CD4-positive, alpha-beta T cell treated with Interleukin-4 for 1 hour (primary cell): ENCODE measurements at places on chromosomes 2 and 18.

DNA sequence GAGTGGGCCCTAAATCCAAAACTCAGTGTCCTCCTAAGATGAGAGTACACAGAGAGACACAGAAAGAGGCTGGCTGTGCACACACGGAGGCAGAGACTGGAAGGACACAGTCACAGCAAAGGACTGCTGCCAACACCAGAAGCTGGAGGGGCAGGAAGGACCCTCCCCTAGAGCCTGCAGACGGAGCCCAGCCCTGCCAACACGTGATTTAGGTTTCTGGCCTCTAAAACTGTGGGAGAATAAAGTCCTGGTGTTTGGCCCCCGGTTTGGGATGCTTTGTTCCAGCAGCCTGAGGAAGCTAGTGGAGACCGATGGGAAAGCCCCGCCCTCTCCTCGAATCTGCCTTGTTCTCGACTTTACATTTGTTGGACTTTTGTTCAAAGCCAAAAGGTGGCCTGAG lies 10.6 kb downstream of the CNDP1 start:
- DNase-seq, result no peak

GRCh38 chr2:24490181-24490689 lies 819 bp upstream of the NCOA1 start:
- DNase-seq, result no peak

DNA sequence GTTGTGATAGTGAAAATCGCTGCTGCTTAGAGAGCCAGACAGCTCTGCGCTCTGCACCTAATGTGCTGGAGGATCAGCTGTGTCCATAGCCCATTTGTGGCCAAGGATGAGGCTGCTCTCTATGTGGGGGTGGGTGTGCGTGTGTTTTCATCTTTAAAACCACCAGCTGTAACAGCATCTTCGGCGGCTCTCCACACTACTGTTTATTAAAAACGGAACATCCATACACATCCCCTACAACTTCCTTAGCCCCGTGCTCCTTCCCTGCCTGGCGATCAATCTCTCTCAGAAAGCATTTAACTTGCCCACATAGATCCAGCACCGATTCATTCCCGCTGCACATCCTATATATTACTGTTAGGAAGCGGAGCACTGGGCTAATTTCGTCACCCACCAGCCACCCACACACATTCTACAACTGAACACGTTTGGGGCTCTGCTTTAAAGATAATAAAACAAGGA lies 1.6 kb downstream of the CELF4 start:
- DNase-seq, result no peak

GRCh38 chr2:32900246-32900973 lies 46.3 kb upstream of the LTBP1 start:
- no peak for DNase-seq

DNA sequence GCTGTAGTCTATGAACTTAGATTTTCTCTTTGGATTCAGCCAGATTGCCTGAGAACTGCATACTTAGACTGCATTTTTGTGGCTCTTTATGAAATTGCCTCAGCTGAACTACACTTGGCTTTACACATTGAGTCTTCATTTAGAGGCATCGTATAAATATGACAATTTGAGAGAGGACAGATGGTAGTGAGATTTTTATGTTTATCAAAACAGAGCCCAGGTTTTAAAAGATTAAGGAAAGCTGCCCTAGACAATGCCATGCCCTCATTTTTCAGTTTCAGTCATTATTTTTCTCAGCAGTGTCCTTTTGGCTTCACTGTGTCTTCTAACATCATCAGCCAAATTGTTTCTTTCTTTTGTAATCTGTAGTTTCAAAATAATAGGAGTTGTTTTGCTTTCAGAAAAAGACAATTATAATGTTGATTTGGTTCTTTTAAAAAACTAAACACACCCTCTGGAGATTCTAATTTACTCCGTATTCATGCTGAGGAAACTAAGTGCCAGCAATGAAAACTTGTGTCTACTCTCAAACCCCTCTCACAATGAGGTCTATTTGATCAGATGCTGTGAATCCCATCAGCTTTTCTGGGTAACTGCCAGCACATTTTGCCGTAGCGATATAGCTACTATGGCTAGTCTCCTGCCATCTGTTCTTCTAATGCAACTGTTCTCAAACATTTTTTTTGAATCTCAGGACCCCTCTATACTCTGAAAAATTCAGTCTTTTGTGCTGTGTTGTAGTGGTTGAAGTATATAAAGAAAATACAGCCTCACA lies 46.2 kb downstream of the TWSG1 start:
- no peak for DNase-seq

DNA sequence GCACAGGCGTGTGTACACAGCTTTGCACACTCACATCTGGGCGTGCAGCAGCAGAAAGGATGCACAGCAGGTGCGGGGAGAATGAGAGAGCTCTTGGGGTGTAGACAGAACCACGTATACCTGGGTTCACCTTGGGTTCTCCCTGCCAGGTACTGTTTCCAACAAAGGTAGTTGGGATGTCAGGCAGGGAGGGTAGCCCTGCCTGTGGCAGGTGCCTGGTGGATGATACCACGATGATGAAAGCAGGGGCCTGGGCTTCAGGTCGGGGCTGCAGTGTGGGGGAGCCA lies 6.5 kb upstream of the ARID5A start:
- no peak for DNase-seq

DNA sequence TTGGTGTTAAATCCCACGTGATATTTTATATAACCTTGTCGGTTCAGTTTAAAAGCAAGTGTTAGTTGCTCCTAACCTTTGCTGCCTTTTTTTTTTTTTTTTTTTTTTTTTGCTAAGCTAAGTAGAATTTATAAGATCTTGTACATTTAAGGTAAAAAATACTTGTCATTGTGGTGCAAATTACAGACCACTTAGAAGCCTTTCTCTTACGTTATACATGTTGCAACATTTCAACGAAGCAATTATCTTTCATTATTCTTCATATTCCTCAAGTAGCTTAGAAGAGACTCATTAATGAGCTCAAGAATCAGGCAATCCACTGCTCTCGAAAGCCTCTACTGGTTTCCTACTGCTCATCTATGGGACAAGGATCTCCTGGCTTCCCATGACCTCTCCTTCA lies 14.9 kb upstream of the IL1RL2 start:
- DNase-seq, result no peak

DNA sequence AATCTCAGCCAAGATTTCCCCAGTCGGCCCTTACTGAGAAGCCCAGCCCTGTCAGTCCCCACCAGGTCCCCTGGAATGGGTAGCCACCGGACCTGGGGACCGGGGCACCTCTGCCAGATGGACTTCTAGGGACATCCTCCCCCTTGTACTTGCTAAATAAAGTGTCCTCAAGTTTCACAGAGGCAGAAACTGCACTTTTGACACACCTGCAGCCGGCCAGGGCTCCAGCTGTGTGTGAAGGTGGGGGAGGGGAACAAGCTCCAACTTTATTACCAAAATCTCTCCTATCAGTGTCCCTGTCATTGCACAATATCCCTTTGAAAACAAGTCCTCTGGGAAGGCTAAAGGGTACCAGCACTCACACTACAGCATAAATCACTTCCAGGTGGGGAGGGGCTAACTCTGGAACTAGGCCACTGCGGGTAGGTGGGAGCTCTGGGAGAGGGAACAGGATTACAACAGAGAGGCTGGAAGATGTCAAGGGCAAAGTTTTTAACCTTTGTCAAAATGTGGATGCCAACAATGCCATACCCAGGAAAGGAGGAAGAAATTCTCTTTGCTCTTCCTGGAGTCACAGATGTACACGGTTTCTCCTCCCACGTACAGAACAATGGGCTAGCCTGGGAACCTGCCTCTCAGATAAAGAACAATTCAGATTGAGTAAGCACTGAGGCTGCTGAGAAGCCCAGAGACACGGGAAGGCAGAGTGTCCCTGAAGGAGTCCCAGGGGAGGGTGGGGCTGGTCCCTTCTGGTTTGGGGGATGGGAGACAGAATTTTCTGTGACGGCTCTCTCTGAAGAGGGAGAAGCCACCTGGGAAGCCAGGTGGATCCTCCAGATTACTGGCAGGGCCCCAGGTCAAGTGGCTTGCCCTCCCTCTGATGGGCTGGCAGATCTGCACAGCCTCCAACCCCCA lies 11.0 kb downstream of the SDC1 start:
- no peak for DNase-seq

DNA sequence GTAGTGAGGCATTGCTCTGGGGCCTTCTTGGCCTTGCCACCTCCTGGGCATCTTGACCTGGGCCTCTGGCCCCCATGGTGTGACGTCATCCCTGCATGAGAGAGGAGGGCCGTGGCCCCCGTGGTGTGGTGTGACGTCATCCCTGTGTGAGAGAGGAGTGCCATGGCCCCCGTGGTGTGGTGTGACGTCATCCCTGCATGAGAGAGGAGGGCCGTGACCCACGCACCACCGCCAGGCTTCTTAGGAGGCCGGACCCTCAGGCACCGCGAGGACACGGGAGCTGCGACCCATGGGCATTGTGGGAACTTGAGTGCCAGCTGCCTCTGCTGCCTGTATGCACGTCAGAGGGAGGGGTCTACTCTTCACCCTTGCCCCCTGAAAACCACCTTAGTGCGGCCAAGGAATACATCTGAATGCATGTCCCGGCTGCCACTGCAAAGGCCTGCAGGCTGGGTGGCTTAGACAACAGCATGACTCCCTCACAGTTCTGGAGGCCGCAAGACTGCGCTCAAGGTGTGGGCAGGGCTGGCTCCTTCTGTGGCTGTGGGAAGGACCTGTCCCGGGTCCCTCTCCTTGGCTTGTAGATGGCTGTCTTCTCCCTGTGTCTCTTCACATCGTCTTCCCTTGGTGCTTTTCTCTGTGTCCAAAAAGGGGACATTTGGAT lies 20.8 kb upstream of the OTOS start:
- no peak for DNase-seq

DNA sequence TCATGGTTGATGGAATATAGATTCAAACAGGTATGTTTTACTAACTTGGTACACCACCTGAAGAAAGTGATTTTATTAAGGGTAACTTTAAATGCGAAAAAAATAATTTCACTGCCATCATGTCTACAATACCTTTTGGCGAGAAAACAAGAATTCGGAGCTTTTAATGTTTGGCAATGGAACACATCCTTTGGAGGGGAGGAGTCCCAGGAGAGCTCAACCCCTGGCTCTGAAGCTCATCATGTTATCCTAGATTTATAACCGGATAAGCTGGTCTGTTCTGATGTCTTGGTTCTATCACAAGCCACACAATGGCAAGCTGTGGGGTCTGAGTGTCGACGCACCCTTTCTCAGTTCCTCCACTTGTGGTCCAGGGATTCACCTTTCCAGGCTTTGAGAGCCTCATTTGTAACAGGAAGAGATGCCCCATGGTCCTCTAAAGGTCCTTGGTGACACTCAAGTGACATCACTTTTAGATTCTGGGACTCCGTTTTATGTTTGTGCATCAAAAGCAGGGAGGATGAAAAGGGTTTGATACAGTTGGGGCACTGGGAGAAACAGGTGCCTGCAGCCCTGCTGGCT lies 172.7 kb downstream of the BCL2 start:
- no peak for DNase-seq

GRCh38 chr2:17661460-17661859 lies 92.2 kb downstream of the SMC6 start:
- DNase-seq, result no peak

DNA sequence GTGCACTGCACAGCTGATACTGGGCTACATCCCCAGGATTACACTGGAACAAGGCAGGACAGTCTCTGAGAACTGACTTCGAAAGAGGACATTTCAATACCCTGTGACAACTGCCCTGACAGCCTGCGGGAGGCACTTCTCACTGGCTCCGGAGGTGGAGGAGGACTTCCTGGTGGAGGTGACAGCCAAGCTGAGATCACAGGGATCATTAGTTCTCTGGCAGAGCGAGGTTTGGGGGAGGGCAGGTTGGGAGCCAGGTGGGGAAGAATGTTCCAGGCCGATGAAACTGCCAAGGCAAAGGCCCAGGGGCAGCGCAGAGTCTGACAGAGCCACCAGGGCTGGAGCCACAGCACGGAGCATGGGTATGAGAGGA lies 28.0 kb upstream of the NPAS2 start:
- no peak for DNase-seq

DNA sequence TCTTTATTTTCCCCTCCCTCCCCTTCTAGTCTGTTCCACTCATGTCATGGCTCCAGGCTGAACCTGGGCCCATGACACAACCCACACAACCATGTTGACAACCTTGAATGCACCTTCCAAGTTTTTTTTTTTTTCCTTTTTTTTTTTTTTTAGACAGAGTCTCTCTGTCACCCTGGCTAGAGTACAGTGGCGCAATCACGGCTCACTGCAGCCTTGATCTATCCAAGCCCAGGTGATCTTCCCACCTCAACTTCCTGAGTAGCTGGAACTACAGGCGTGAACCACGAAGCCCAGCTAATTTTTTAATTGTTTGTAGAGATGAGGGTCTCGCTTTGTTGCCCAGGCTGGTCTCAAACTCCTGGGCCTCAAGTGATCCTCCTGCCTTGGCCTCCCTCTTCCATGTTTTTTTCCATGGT lies 21.9 kb upstream of the ROCK2 start:
- no peak for DNase-seq

DNA sequence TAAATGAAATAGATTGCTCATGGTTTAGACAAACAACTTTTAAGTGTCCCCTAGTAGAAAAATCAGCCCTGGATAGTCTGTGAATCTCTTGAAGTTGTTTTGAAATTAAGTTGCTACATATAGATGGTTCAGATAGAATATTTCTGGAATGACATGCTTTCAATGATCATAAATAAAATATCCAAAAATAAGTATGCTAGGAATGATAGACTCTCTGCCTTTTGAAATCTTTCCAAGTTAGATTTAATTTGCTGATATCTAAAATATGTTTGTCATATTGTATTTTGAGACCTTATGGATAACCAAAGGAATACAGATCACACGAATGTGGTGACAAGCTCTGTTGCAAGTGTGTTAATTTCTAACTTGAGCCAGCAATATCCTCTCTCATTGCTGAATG lies 488.7 kb downstream of the THSD7B start:
- DNase-seq, result no peak

DNA sequence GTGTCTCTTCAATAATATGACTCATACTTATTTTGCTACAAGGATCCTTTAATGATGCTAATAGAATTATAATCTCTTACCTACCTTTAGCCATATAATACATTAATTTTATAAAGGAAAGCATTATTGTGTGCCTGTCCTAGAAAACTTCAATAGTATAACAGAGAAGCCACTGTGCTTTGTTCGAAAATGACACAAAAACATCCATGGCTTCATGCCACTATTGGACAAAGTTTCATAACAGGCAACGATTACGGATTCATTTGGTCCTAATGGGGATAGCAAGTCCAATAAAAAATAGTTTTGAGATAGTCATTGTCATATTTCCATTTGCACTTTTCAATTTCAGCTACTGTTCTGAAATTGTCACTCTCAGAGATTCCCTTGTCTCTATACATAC lies 52.5 kb upstream of the CCDC150 start:
- no peak for DNase-seq
